Left renal pelvis (tissue), 4 donors: ENCODE measurements at places on chromosomes 7 and 10.

- DNase-seq: peak; percentile 41
Observed at GRCh38 chr10:104680467-104681401, 39.6 kb downstream of the SORCS3 start.

DNA sequence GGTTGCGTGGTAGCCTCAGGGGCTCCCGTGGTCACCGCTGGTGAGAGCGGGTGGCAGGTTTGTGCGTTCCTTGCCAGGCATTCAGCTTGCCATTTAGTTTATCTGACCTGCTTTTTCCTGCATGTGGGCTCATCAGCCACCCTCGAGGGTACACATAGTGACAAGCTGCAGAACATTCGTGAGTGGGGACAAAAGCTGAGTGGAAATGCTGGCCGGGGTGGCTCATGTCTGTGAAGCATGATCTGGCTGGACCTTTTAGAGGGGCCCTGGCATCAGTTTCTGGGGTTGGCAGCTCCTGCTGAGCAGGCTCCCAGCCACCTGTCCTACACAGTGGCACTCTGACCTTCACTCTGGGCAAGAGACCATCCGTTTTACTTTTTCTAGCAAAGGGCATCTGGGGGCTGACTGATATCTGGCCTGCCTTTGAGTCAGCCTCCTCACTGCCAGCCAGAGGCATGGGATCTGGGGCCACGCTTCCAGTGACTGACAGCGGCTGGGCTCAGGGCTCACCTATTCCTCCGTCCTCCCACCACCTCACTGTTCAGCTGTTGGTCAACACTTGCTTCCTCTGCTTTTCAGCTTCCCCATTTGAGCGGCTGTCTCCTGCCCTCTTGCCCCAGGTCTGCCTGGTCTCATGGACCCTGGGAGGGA is 75.0 kb downstream of the LANCL2 start:
- no peak for DNase-seq

DNA sequence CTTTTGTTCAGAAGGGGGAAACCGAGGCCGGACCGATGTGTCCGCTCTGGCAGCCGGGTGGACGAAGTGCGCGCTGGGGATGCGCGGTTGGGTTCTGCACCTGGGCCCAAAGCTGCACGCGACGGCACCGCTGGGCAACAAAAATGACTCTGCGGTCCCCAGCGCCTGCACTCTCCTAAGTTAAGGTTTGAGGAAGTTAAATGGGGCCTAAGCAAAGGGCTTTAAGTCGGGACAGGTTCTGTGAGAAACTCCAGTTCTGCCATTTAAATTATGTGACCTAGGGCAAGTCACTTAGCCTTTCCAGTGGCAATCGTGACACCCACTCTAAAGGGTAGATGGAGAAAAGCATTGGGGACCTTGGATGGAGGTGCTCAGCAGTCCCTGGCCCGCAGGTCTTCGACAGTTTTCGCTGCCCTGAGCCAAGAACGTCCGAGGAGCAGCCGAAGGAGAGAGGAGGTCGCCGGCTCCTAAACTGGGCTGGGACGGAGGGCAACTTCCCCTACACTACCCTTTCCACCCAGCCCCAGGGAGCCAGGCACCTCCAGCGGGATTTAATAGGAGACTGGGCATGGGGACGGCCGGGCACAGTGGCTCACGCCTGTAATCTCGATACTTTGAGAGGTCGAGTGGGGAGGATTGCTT is 534 bp upstream of the ACBD5 start:
- DNase-seq: no peak

DNA sequence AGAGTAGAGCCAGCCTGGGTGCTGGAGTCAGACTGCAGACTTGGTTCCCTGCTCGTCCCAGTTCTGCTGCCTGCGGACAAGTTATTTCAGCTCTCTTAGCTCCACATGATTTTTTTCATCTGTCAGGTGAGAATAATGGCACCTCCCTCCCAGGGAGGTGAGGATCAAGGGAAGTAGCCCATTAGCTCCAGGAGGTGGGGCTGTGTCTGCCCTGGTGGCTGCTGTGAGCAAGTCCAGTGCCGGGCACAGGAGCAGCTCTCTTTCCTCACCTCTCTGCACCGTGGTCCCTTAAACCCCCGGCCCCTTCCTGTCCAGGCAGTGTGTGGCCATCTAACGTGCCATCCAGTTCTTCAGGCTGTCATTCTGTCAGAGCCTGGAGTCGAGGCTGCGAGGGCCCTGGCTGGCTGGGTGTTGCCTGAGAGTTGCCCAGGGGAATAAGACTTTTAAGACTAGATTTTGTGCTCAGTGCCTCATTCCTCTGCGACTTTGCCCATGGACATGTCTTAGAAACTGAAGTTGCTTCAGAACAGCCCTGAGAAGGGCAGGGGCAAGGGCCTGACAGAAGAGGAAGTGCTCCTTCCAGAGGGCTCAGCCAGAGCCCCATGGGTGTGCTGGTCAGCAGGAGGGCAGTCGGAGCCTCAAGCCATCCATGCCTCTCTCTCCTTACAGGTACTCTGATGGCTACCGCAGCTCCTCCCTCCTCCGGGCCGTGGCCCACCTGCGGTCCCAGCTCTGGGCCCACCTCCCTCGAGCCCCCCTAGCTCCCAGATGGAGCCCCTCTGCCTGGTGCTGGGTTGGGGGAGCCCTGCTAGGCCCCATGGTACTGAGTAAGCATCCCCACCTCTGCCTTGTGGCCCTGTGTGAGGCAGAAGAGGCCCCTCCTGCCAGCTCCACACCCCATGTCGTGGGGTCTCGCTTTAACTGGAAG is 5.0 kb downstream of the ABCB8 start:
- DNase-seq: no peak

GRCh38 chr10:14153570-14154055 is 177.1 kb downstream of the FRMD4A start:
- DNase-seq: no peak

DNA sequence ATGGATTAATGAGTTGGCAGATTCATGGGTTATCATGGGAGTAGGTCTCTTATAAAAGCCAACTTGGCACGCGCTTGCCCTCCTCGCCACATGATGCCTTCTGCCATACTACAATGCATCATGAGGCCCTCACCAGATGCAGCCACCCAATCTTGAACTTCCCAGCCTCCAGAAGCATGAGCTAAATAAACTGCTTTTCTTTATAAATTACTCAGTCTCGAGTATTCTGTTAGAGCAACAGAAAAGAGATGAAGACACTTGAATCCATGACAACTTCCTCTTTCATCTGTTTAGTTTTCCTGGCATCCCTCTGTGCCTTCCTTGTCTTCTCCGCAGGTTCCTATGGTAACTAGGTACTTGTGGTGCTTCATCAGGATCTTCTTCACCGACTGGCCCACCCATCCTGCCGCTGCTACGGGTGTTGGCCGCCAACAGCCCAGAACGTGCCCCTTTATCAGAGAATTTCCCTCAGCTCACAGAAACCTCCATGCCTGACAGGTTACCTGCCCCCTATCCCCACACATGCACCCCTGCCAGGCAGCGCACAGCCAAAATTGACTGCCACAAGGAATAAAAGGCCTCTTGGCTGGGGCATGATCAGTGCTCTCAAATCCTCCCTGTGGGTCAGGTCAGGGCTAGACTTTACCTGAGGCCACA is 28.0 kb upstream of the PPIF start:
- no peak for DNase-seq

- no peak for DNase-seq
Observed at GRCh38 chr10:100658269-100658668, 87.1 kb upstream of the PAX2 start.

GRCh38 chr10:113045147-113046055 is 95.4 kb downstream of the TCF7L2 start:
- no peak for DNase-seq

DNA sequence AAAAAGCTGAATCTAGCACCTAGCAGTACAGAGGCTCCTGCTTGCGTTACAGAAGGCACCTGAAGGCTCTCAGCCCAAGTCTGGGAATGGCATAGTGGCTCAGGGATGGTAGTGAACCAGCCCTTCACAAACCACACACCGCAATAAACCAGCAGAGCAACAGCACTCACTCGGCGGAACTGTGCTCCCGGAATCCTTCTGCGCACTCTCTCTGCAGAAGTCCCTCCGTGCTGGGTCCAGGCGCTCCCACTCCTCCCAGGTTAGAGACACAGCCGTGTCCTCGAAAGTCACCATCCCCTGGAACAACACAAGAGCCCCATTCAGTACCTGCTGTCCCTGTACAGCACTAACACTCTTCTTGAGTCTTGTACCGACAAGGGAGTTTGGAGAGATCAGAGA is 1.5 kb downstream of the ZNF394 start:
- no peak for DNase-seq

- DNase-seq: no peak
Observed at GRCh38 chr7:138435231-138435919, 24.7 kb upstream of the TRIM24 start.

- DNase-seq: no peak
Observed at GRCh38 chr10:132544744-132545658, 7.4 kb downstream of the INPP5A start.

DNA sequence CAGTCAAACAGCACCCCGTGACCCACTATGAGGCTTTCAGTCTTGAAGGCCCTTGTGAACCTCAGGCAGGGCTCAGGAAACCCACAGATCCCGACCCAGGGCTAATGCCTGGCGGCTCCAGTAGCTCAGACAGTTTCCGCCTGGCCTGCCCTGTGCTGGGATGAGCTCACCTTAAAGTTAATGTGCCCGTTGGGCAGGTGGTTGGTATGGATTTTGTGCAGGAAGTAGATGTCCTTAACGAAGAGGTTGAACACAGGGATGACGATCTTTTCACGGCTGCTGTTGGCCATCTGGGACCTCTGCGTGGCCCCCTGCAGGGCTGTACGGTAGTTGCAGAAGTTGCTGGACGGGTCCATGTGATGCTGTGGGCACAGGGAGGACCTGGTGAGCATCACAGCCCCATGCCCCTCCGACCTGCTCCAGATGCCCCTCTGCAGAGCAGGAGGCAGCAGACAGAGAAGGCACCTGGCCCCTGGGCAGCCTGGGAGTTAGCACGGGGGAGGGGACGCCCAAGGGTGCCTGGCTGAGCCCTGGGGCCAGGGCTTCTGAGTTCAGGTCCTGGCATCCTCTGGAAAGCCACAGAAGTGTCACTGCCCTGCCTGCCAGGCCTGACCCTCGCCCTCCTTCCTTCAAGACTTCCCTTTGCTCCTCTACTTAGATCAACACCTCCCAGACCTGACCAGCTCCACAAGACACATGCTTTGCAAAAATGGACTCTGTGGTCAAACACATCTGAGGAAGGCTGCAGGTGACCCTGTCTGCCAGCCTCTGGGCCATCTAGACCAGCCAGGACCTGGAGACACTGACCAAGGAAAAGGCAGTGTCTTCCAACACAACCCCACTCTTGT is 59.8 kb downstream of the CSGALNACT2 start:
- DNase-seq: no peak

DNA sequence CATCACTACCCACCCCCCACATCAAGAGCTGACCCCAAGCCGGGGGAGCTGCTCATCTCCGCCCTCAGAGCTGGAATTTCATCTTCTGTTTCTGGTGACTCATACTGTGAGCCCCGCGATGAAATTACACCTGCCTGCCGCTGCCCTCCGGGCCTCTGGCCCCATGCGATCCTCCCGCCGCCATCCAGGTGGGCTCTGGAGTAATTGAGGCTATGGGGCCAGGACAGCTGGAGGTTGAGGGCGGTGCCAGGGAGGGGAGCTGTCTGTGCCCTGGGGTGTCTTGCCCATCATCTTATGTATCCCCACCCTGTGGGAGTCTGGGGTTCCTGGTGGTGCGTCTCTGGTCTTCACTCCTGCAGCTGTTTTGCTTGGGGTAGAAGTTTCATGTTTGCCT is 9.0 kb downstream of the GTF2IRD1 start:
- DNase-seq: no peak

- DNase-seq: no peak
Observed at GRCh38 chr10:15052121-15052520, 8.4 kb downstream of the OLAH start.

DNA sequence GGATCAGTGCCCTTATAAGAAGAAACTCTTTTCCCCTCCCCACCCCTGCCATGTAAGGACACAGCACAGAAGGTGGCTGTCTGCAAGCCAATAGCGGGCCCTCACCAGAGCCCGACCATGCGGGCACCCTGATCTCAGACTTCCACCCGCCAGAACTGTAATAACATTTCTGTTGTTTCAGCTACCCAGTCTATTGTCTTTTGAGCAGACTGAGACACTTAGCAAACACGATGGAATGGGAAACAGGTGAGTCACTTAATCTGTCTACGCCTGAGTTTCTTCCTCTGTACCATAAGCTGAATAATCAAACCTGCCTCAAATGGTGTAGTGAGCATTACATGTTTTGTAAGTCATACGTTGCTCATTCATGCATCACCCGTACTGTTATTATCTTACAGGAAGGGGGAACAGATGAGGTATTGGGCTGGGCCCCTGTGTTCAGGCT is 58.2 kb downstream of the STRA8 start:
- DNase-seq: no peak

DNA sequence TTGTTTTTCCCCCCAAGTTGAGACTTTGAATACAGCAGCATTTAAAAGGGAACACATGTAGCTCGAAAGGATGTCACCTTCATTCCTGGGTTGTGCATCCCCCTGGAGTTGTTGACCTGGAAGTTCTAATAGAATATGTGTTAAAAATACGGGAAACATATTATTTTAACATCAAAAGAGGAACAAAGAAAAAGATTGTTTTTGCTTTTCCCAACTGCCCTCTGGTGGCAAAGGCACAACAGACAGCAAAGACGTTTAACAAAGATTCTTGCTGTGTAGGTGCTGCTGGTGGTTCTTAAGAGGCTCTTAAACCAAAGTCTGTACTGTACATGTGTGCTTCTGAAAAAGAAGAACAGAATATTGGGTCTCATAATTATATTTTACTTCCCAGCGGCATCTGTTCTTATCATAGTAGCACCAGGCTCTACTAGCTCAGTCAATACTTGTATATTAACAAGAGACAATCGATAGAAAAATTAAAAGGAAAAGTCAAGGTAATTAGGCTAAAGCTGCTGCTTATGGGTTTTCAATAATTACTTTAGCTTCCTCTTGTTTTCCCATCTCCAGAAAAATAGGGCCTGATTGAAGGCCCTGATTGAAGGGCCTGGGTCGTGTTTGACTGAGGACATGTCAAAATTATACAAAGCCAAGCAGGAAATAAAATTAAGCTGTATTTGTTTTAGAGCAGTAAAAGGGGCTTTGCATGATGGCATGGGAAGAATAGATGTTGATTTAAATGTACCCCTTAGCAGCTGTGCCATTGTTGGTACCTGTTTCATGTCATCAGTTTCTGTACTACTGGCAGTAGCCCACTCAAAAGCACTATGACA is 384.2 kb upstream of the LRGUK start:
- no peak for DNase-seq

- DNase-seq: no peak
Observed at GRCh38 chr7:106447318-106447847, 162.6 kb upstream of the NAMPT start.

- no peak for DNase-seq
Observed at GRCh38 chr10:16927546-16927945, 110.3 kb upstream of the RSU1 start.

GRCh38 chr7:103988468-103989199 is 824 bp downstream of the RELN start:
- no peak for DNase-seq

- DNase-seq: no peak
Observed at GRCh38 chr7:74396993-74397392, 56.7 kb upstream of the GTF2IRD1 start.

- no peak for DNase-seq
Observed at GRCh38 chr7:92987095-92987494, 130.7 kb downstream of the SAMD9 start.
